ENCODE measurements at places on chromosomes 7 and 10. TPM values are rescaled to one million over a fixed set of nuclear protein-coding genes. Genes with fewer than 3 reads are reported as not detected.

GRCh38 chr10:99995713-99996112 lies 14.0 kb downstream of the DNMBP start:
- DNase-seq, result no peak

DNA sequence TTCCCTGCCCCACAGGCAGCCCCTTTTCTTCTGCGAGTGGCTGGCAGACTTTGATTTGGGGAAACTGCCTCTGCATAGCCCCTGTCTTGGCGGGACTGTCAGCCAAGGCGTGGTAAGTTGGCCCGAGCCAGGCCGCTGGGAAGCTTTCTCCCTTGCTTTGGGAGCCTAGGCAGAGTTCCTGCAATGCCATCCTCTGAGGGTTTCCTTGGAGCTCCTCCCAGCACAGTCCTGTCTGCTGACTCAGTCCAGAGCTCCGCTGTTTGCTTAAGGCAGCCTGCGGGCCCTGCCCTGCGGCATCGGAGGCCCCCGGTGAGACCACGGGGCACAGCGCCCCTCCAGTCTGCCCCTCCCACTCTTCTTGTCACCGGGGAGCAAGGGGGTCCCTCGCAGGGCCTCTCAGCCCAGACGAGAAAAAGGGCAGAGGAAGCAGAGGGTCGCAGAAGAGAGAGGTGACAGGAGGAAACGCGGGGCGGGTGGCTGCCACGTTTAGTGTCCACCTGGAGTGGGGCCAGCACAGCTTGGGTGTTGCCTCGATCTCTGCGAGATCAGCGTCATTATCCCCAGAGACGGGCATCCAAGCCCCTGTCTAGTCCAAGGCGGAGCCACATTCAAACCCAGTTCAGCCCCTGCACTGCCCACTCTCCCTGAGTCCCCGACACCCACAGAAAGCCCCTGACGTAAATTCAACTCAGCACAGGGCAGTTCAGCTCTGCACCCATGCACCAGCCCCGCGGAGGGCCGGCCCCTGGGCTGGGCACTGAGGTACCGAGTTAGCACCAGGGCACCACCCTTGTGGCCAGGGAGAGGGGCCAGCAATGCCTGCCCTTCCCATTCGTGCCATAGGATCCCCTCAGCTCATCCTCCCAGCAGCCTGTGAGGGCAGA lies 59.0 kb upstream of the CHST15 start:
- no peak for DNase-seq

DNA sequence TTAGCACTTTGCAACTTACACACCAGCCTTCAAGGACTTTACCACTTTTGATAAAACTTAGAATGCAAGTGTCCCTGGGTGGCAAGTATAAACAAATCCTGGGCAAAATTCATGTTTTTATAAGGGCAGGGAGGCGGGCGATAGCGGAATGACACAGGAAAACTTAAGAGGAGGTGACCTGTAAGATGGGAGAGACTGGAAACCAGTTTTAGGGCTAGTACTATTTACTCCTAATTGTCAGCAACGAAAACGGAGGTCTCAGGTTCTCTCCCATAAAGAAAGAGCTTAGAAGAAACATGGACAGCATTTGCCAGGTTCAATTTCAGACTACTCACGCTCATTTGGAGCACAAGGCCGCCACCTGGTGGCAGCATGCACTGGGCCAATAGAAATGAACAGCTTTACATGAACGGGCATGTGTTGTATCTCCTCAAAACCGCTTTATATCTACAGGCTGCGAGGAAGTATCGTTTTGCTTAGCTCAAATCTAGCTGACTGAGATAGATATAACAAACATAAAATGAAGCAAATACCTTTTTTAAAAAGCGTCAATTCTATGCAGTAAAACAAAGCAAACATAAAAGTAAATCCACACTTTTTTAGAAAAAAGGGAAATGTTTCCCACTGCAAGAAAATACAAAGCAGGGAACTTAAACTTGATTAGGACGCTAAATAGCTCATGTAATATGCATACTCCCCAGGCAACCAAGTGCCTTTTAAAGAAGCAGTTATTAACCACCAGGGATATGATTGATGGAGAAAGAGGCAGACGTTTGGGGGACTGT lies 37.6 kb upstream of the SVOPL start:
- DNase-seq, result peak; percentile 81

GRCh38 chr10:30027057-30028005 lies 32.1 kb downstream of the JCAD start:
- DNase-seq, result peak; percentile 71

Gene FGFR2
- 17.0 TPM for total RNA-seq

Gene GARIN1A
- 0.75 TPM for total RNA-seq

Gene MLLT10
- 20.6 TPM for total RNA-seq

Gene SLC35G1
- total RNA-seq, result 7.3 TPM

All from right lobe of liver (tissue), 6 donors.